Breast epithelium (tissue), 4 donors: ENCODE measurements at places on chromosomes 11 and 22.
A peak's percentile ranks its signal among the peaks of the same experiment; 100 is the strongest.

- DNase-seq: no peak
These were observed 290.7 kb downstream of the NTM start for GRCh38 chr11:131661132-131661531.

GRCh38 chr11:97224396-97224795, 834.6 kb downstream of the JRKL start:
- DNase-seq: no peak

DNA sequence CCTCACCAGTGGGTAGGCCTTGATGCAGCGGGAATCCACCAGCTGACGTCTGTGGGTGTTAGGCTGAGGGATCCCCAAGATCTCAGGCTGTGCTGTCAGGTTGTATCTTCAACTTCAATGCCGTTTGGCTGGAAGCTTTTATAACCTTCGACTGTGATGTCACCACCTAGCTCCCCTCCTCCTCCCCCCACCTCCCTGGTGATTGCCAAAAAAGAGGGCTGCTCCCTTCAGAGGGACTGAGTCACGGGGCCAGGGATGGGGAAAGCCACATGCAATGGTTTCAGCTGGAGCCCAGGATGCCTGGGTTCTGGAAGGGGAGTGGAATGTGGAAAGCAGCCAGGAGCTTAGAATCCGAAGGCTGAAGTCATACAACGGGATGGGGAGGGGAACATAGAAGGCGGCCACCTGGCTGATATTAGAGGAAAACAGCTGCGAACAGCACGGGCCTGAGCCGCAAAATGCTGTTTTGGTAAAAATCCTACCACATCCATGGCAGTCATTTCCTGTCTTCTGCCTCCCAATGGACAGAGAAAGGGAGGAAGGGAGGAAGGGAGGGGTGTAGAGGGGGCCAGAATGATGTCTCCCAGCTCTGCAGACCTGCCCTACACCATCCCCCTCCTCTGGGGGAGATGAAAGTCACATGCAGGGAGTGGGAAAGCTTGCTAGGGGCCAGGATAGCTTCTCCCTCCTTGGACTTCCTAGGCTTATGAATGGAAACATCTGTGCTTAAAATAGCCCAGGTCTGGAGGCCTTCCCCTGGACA, at the start of gene LRRN4CL:
TSS of gene LRRN4CL (minus strand) at position 110 of the 763 bp plus-strand sequence. CDS start 1,022 bp downstream, outside the sequence.
- peak; percentile 53 for DNase-seq

GRCh38 chr11:31714840-31715239, 96.3 kb downstream of the PAX6 start:
- DNase-seq: no peak
